ENCODE measurements at places on chromosomes 2 and 18.

DNA sequence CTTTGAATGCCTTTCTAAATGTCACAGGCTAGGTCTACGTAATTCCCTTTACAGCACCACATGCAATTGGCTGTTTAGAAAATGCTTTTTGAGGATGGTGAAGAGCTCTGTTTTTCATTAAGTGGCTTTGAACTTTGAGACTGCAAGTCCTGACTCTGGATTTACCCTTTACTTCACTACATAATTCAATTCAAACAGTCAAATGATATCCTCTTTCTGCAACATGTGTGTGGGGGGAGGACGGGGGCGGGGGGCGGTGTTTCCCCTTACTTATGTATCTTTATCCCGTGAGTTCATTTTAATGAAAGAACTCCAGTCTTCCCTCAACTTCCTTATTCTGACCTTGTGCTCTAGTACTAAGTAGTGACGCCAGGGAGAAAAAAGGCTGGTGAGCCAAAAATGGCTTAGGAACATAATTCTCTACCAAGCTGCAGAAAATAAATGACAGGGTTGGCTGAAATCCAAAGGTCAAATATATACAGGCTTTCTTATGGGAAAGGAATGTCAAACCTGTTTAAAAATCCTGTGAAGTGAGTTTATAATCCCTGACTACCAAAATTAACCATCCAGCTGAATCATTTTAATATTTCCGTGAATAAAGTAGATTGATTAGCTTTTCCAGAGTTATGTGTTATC, 119.6 kb downstream of the SLC8A1 start:
- peak; percentile 85 for DNase-seq

GRCh38 chr2:113200736-113201490, 27.1 kb downstream of the PSD4 start:
- no peak for DNase-seq

DNA sequence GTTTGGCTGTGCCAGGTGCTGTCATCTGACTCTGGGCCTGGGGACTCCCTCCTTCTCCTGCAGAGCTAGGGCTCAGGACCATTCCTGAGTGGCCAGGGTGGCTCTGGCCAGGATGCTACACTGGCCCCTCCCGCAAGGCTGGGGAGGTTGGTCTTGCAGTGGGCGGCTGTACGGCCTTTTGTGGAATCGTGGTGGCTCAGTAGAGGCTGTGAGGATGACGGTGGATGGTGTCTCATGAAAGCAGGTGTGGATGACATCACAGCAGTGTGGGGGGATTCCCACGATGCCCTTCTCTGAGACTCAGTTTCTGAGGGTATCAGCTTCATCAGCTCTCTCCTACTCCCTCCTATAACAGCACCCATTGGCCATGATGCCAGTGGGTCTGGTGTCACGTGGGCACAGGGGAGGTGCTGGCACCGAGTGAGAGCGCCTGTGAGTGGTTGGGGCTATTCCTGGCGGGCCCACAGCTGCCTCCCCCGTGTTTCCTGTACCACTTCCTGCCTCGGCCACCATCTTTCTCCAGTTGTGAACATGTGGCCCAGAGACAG, 144.2 kb upstream of the HDAC4 start:
- no peak for DNase-seq

GRCh38 chr2:238444242-238444641, 17.5 kb downstream of the ASB1 start:
- no peak for DNase-seq

GRCh38 chr2:10493075-10493633, 45.0 kb upstream of the ODC1 start:
- DNase-seq: no peak

- DNase-seq: no peak
These were observed 127.5 kb downstream of the DTNB start for GRCh38 chr2:25545899-25546298.

GRCh38 chr2:29130295-29130694, 15.1 kb downstream of the CLIP4 start:
- DNase-seq: peak; percentile 90

DNA sequence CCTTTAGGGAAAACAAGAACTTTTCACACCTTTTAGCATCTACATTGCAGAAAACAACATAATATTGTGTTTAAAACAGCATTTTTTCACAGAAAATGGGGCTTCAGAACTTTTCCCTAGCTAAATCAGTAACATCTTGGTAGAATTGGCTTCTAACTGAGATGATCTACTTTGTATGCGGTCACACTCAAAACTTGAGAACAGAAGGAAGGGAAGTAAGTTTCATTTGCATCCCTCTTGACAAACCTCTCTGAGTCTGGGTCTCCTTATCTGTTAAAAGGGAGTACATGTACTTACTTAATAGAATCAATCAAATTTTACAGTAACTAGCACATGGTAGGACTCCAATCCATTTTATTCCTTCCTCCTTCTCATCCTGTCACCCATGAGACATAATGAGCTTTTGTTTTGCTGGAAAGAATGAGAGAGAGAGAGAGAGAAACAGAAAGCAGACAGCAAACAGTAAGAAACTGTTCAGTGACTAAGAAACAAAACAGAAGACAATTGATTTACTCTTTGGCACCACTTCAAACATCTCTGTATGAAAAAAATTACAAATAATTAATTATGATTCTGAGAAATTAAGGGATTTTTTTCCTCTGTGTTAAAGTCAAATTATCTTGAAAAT, 387.3 kb downstream of the SATB2 start:
- no peak for DNase-seq

- DNase-seq: no peak
These were observed 7.4 kb upstream of the SLC16A14 start for GRCh38 chr2:230075988-230076631.

DNA sequence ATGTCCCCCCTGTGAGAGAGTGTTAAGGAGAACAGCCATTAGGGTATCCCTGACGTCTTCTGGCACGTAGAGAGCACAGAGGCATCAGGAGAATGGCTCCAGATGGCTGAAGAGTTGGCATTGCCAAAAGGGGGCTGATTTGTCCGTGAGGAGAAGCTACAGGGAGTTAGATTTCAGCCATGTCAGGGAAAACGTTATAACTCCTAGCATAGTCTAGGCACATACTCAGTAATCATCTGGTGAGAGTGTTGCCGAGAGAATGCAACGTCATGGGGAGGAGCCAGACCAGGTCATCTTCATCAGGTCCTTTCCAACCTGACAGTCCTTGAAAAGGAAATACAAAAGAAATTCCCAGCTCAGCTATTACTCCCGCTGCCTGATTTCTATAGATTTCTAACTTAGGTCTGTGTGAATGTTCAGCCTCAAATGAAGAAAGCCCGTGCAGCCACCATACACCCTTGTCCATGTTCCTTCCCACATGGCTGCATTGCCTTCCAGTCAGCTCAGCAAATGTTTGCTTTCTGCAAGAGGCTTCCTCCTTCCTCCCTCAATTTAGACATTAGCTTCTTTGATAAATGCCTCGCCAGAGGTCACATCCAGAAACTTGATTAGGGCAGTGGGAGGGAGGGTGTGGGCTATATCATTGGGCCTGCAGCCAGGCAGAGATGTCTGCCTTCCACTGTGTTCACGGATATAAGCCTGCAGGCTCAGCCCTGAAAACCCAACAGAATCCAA, 93.0 kb downstream of the STPG4 start:
- DNase-seq: no peak

- peak; percentile 67 for DNase-seq
These were observed 111.6 kb upstream of the NABP1 start for GRCh38 chr2:191566344-191566743.

- DNase-seq: peak; percentile 57
These were observed 2.1 kb downstream of the HADHB start for GRCh38 chr2:26246818-26247217.

DNA sequence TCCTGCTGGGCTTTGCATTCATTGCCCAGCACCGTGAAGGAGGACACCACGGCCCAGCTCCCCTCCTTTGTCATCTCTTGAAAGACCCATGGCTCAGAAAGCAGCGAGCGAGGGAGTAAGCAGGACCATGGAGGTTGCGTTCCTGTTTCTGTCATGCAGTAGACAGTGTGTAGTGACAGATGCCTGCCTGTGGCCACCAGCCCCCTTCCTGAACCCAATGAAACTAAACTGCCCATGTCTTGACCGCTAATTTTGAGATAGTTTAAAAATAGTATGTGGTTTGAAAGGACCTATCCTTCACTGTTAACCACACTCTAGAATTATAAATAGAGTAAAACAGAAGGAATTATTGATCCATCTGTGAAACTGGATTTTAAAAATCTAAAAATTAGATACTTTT, 88.2 kb downstream of the ASAP2 start:
- no peak for DNase-seq

DNA sequence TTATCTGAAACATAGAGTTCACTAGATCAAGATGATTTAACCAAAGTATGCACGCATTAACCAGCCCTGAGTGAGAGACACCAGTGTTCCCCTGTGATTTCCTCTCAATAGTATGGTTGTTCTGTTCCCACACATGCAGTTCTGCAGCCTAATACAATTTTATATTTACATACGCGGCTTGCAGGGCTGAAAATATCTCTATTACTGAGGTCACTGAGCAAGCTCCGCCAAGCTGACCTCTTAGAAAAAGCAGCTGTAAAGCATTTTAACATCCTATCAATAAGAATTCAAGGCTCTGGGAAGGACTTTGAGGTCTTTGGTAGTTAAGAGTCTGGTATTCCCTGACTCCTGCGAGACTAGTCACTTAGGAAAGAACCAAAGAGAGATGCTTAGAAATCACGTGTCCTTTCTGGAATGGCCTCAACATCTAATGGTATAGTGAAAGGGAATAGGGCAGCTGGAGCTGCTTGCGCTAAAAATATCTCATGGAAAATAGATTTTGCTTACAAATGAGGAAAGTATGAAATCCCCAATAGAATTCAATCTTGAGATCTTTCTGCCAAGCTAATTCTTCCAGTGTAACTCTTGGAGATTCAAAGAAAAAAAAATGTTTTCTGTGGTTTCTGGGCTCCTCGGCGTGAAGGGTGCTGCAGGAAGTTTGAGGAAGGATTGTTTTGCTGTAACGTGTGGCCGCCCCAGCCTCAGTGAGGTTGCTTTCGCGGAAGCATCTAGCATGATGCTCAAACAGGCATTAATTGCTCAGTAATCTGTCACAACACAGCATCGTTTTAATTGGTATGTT, 59.2 kb downstream of the DOCK10 start:
- peak; percentile 89 for DNase-seq

GRCh38 chr18:49094979-49095632, 144.3 kb upstream of the SMAD7 start:
- DNase-seq: peak; percentile 88

GRCh38 chr2:223652902-223653301, 50.7 kb upstream of the SCG2 start:
- DNase-seq: no peak

- DNase-seq: no peak
These were observed 35.5 kb upstream of the BMP10 start for GRCh38 chr2:68906716-68907115.
